ENCODE measurements at places on chromosomes 3 and 15. TPM values are rescaled to one million over a fixed set of nuclear protein-coding genes. Genes with fewer than 3 reads are reported as not detected.

The SERPINI2 gene
- total RNA-seq = not detected

The HTR3E gene
- not detected for total RNA-seq

The FSTL1 gene
- 170 TPM for total RNA-seq

The AADACL2 gene
- total RNA-seq = not detected

The HIGD1A gene
- total RNA-seq = 91.9 TPM

The ALDH1A3 gene
- total RNA-seq = 15.3 TPM

The TERC gene
- 47.0 TPM for total RNA-seq

The NTRK3 gene
- not detected for total RNA-seq

The CCDC80 gene
- 17.3 TPM for total RNA-seq

The RPUSD2 gene
- 8.8 TPM for total RNA-seq

The PLOD2 gene
- total RNA-seq = 99.7 TPM

The FBXW12 gene
- not detected for total RNA-seq

The USP50 gene
- total RNA-seq = 0.17 TPM

Measured in dermis lymphatic vessel endothelial cell (primary cell).